NCI-H345 (cell line): ENCODE measurements at places on chromosomes 16 and 17.

DNA sequence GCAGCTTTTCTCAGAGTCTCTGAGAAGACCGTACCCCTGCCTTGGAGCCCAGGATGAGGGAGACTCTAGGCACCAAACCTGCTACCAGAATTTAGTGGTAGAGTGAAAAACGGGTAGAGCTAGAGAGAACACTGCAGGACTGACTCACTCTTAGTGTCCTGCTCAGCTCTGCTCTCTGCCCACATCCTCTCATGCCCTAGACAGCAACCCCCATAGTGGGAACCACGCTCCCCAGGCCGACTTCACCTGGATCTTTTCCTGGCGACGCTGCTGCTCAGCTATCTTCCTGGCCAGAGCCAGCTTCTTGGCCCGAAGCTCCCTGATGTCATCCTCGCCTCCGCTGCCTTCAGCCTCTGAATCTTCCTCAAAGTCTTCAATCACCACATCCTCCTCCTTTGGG, 26.7 kb downstream of the HIC1 start:
- no peak for DNase-seq

DNA sequence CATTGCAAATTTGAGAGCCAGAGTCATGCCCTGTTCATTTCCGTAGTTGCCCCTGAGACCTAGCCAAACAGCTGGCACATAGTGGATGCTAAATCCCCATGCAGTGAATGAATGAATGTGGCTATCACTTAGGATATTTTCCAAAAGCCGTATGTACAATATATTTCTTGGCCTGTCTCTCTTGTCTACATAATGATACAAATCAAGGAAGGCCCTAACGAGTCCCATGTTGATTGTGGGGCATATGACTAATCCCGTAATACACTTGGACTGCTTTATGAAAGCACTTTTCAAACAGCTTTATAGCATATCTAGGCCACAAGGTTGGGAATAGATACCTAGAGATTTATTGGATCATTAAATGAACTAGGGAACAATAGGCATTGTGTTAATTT, 478.0 kb downstream of the SLC39A11 start:
- DNase-seq = no peak

DNA sequence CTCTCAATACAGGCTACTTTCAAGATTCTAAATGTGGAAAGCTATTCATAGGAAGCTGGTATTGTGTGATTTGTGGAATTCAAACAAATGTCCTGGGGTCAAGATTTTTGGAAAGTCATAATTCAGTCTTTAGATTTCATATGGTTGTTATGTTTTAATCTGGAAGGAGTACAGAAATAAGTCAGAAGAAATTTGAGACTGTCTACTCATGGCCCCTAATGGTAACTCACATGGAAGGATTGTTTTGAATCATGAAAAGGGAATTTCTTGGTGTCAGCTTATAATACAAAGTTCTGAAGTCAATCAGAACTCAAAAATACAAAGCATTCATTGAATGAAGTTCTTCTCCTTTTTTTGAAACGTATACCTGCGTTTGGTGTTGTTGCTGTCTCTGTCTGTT, 3.1 kb downstream of the KCNJ2 start:
- no peak for DNase-seq

- no peak for DNase-seq
Observed at GRCh38 chr16:7111265-7111664, 221.4 kb upstream of the RBFOX1 start.
